Muscle of back (tissue), 13 donors: ENCODE measurements at places on chromosomes 4 and X.

- DNase-seq, result no peak
Measured at GRCh38 chr4:186918466-186918865, 194.8 kb upstream of the FAT1 start.

DNA sequence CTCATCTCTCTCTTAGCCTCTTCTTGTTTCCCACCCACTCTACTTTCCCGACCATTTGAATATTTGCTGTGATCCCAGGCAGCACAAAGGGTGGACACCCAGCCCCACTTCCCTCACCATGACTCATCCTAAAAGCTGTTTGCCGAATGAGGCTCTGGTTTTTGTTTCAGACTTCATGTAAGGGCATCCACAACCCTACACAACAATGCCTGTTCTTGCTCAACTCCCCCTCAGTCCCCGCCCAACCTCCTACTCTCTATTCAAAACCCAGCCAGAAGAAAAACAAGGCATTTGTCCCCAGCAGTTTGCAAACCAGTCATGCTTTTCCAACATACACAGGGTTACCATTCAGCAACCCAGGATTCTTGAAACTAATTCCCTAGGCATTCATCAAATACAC, 516.5 kb upstream of the CNKSR2 start:
- no peak for DNase-seq

DNA sequence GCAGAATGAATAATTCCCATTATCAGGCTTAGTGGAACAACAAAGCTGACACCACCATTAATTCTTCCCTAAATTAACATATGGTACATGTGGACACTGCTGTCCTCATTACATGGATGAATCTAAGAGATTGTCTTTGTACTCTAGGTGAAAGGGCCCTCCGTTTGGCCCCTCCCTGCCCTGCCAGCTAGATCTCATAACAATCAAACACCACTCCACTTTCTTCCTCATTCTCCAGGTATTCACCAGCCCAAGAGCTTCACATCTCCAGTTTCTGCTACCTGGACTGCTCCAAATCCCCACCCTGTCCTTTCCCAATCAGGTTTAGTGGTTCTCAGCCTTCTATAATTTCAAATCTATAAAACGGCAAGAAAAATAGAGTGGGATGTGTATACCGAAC, 3.8 kb downstream of the HSD17B11 start:
- no peak for DNase-seq

DNA sequence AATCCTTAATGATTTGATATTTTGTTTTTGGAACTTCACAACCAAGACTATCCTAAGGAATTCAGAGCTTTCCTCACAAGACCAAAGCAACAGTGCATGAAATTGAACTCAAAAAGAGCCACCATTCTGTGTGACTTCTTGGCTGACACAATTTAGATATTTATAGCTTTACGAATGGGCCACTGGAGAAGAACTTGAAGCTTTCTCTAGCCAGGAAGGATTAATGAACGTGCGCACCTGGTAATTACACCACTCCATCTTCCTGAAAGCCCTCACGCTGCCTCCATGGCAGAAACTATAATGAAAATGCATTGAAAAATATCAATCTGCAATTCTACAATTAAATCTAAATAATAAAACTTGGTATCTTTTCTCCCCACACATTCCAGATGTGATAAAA, 1057.8 kb downstream of the DMD start:
- DNase-seq, result no peak

DNA sequence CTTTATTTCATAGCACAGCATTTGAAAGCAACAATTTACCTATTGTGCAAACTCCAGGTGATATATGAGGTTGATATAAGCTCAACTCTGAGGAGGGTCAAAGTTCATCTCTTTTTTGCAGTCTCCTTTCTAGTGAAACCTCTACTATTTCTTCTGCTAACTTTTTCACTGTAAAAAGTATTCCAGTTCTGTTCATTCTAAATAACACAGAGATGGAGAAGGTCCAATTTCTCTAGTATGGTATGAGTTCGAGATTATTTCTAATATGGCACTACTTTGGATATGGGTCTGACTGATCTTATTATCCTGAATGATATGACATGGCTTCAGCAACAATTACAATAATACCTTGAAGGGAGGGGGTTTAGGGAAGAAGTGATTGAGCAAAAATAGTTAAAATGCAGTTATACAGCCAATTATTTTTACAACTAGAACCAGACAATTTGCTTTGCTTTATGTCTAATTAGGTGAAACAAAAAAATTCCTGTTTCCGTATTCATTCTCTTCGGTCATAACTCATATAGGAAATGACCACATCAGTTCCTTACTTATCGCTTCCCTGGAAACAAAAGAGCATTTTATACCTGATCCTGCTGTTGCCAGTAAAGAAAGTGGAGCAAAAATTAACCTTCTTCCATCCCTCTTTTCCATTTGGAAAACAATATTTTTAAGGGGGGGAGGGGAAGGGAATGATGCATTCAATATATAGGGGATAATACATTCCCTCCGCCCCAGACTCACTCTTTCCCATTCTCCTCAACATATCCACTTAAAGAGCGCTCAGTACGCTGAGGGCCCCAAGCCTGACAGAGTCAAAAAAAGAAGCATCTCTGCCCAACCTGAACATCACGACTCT, 1.0 kb downstream of the TBC1D9 start:
- DNase-seq, result no peak

DNA sequence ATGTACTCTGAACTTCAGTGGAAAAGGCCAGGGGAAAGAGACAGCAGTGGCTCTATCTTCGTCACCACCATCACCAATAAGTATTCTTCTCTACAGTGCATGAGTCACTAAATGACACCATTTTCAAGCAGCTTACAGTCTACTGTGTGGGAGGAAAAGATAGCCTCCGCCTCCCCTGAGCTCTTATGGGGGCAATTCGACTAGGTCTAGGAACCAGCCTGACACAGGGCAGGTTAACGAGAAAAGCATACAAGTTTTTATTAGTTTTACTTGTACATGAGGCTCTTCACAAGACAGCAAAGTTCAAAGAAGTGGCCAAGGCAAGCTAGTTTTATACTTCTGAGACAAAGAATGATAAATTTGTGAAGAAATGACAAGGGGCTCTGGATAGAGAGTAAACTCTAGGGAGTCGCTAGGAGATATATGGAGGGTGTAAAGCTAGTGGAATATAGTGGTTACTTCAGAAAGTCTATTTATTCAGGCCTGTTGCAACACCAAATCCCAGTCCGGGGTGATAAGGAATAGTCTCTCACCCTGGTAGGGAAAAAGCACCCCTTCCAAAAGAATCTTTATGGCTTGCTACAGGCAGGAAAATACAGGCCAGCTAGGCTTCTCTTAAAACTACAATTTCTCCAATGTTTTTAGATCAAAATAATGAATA, 49.7 kb downstream of the SCD5 start:
- no peak for DNase-seq

DNA sequence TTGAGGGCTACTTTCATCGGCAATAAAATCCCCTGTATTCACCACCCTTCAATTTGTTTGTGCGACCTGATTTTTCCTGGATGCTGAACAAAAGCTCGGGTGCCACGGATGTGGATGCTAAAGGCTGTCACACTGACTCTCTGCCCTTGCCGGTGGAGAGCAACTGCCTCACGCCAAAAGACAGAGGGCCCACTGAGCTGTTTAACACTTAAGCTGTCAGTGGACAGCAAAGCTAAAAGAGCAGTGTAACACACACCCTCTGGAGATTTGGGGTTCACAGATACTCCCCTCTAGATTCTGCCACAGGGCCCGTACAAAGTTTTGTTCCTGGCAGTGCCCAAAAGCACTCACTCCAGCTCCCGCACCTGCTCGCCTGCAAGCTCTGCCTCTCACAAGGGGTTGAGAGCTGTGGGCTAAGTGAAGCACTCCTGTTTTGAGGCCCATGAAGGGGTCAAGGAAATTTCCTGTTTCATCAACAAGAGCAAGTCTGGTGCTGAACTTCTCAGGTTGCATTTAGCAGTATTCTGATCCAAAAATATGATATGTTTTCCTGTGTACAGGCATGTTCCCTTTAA, 1571.9 kb downstream of the ADGRL3 start:
- no peak for DNase-seq

GRCh38 chr4:8795140-8795539, 76.5 kb downstream of the HMX1 start:
- DNase-seq, result no peak

- DNase-seq, result no peak
Measured at GRCh38 chrX:15344106-15344505, 8.8 kb upstream of the PIGA start.

- DNase-seq, result peak; percentile 80
Measured at GRCh38 chr4:94516067-94516466, 64.3 kb downstream of the PDLIM5 start.

- DNase-seq, result no peak
Measured at GRCh38 chrX:45628041-45628440, 427.4 kb upstream of the DIPK2B start.

DNA sequence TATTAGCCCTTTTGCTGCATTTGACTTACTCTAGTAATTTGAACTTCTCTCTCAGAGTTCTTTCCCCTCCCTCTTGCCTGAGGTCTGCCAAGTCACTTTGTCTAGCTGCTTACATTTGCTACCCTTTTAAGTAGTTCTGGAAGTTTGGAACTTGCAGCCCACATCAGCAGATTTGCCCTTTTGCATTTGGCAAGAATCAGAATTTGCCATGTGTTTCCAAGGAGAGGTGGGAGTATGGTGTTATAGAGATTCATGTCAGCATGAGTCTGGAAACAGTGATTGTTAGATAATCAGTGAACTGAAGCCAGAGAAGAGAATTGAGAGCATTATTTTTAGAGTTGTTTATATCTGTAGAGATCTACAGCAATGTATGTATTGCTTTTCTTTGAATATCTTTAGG, 52.1 kb downstream of the KLHL34 start:
- no peak for DNase-seq

DNA sequence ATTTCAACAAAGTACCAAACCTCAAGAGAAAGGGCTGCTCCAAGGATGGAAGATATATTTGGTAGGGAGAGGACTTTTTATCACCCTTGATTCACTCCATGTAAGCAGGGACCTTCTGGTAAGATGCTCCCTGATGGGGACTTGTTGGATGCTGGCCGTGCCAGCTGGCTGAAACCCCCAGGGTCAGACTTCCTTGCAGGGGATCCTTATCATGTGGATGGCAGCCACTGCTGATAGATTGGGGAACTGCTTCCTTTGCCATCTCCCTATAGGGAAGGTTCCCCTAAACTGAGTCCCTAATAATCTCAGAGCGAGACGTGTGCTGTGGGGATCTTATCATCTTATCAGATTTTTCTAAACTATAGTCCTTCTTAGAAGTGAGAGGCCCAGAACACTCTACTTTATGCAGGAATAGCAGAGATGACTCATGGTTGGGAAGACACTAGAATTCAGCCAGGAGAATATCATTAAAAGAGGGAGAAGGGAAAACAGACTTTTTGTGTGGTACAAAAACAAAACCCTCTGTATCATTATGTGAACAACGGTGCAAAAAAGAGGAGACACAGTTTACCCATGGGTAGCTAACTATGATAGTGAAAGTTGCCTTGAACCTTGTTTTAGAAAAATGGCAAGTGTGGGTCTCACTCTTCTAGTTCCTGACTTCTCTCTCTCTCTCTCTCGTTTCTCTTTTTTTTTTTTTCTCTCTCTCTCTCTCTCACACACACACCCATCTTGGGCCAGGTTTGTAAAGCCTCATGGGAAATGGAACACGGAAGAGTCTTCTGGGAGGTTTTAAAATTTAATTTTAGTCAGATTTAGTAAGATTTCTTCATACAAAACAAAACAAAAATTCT, 16.1 kb downstream of the RHOH start:
- no peak for DNase-seq

DNA sequence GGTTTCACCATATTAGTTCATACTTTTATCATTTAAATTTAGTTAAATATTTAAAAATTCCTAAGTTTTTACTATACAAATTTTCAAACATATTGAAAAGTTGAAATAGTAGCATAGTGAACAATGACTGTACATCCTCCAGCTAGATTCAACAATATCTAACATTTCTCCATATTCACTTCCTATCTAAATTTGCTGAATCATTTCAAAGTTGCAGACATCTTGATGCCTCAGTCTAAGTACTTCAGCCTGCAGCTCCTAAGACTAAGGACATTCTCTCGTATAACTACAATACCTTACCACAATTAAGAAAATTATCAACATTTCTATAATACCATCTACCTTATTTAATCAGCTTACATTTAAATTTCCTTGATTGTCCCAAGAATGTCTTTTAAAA, 132.7 kb downstream of the TMEM164 start:
- DNase-seq, result no peak

DNA sequence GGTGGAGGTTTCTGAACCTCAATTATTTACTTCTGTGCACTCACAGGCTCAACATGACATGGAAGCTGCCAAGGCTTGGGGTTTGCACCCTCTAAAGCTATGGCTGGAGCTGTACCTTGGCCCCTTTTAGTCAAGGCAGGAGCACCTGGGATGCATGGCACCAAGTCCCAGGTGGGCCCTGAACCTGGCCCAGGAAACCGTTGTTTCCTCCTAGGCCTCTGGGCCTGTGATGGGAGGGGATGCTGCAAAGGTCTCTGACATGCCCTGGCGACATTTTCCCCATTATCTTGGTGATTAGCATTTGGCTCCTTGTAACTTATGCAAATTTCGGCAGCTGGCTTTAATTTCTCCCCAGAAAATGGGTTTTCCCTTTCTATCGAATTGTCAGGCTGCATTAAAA, 726.1 kb upstream of the POU3F4 start:
- DNase-seq, result no peak

DNA sequence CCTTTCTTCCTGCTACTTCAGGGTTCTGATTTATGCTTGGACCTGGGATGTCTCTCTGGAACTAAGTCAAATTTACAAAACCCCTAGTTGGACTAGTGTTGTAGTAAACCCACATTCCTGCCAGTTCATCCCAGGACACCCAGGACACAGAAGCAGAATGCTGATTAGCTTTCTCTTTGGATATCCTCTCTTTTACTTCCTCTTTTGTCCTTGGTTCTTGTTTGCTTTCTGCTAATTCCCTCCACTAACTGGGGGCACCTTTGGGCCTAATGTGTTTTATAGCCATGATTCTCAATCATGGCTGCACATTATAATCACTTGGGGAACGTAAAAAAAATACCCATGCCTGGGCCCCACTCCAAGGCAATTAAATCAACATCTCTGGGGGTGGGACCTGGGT, 42.5 kb downstream of the LANCL3 start:
- no peak for DNase-seq

- DNase-seq, result no peak
Measured at GRCh38 chr4:125719987-125720386, 405.2 kb downstream of the FAT4 start.

DNA sequence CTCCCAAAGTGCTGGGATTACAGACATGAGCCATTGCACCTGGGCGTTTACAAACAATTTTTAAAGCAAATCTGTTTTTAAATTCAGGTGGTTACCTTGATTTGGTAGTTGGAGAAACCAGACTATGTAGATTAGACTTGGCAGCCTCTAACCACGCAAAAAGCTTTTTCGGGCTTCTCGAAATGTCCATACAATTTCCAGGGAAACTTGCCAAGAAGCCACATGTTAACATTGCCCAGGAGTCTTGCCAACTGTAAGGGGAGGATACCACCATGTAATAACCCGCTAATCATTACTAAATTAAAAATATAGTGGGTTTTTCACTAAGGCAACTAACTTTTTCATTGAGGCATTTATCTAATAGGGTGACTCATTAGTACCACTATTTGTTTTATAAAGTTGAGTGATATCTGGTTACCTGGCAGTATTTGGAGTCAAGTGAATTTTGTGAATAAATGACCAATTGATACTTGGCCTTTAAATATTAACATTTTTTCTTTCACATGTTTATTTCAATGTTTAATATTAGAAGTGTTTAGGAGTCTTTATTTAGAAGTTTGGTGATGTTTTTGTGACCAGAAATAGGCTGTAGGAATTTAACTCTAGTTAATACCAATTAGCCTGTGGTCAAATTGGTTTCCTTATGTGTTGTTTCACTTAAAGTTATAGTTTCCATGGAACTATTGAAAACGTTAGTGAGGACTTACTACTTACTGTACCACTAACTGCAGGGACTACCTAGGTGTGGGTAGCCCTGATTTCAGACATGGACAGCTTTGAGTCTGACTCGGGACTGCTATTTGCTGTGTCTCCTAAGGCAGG, 61.3 kb downstream of the CLDN34 start:
- DNase-seq, result no peak
